ENCODE measurements at places on chromosomes 3 and 15.

GRCh38 chr3:144141496-144141895 is 169.9 kb downstream of the DIPK2A start:
- no peak for DNase-seq

- DNase-seq = no peak
Observed at GRCh38 chr3:142641504-142641903, 45.3 kb downstream of the PLS1 start.

GRCh38 chr15:78100886-78101285 is 8.5 kb downstream of the SH2D7 start:
- no peak for DNase-seq

- DNase-seq = no peak
Observed at GRCh38 chr15:95324656-95325055, 1005.8 kb upstream of the NR2F2 start.

- no peak for DNase-seq
Observed at GRCh38 chr15:69194025-69194827, 33.8 kb downstream of the GLCE start.

DNA sequence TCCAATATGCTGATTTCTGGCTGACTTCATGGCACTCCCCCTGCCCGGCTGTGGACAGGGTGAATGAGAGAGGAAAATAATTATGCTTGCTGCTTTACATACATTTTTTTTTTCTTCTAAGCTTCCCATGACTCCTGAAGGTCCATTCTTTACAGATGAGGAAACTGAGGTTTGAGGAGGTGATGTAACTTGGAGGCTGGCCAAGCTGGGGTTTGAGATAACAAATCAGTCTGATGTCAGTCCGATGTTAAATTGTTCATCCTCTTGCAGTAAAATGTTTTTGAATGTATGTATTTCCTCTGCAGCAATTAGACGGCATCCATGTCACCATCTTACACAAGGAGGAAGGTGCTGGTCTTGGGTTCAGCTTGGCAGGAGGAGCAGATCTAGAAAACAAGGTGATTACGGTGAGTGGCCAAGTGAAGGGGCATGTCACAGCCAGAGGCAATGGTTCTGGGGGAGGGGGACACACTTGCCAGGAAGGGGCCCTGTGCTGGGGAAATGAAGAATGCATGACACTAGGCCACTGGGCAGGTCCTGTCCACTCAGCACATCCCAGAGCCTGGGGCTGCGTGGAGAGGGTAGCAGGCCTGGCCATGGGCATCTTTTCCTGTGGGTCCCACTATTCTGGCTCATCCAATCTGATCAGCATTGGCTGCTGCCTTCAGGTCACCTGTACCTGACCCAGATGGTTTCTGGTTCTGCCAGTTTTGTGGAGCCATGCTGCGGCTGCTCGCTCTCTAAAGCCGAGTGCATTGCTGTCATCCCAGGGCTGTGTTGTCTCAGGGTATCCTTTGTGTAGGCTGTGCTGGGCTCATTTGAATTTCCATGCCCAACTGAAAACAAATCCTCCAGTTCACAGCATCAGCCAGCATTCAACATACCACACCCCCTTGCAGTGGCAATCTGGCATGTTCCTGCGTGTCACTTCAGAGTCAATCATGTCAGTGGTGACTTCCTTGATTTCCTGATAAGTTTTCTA is 20.4 kb downstream of the STARD5 start:
- peak; percentile 46 for DNase-seq

- no peak for DNase-seq
Observed at GRCh38 chr15:62565634-62566026, 400.5 kb upstream of the C2CD4B start.

DNA sequence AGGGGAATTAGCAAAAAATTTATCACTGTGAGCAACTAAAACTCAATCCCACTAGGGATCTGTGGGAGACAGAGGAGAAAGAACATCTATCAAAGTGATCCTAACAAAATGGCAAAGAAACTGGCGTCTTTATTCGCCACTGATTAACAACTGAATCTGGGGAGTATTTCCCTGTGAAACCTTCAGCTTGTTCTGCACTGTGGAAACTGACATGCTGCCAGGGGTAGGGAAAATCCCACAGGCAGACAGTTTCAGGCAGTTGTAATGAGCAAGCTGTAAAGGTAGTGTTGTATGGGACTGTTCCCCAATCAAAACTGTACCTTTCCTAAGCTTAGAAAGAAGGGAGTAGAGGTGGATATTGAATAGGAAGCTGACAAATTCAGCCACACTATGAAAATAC is 611.7 kb downstream of the VGLL3 start:
- no peak for DNase-seq

DNA sequence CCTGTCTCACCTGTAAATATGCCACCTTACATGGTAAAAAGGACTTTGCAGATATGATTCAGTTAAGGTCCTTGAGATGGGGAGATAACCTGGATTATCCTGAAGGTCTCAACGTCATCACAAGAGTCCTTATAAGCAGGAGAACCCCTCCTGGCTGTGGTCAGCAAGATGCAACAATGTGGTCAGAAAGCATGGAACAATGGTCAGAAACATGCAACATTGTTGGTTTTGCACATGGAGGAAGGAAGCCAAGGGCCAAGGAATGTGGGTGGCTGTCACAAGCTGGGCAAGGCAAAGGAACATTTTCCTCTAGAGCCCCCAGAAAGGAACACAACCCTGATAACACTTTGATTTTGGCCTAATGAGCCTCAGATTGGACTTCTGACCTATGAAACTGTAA is 9.4 kb upstream of the SUMF1 start:
- DNase-seq = no peak

DNA sequence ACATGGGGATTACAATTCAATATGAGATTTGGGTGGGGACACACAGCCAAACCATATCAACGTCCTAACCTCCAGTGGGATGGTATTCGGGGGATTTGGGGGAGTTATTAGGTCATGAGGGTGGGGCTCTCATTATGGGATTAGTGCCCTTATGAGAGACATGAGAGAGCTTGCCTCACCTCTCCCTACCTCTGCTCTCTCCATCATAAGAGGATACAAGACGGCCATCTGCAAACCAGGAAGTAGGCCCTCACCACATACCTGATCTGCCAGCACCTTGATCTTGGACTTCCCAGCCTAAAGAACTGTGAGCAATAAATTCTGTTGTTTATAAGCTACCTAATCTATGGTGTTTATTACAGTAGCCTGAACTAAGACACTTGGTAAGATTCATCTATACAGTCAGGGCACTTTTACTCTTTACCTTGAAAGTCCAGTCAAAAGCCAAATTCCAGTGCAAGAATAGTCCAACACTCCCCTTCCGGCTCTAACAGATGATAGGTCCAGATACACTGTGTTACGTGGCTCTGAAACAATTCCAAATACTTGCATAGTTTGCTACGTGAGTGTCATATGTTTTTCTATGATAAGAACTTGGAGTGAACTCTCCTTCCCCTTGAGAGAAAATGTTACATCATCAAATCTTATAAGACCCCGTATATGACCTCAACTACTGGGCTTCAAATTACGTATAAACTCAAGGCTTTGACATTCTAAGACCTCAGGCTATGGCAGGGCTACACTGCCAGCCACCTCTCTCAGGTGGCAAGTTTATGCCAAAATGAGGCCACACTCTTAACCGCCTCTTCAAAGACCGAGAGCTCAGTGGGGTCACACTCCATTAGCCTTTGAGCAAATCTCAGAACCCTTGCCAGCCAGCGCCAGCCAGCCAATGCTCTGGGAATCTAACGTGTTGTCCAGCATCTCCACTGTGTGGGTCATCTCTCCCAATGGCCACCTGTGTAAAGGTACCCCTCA is 129.9 kb downstream of the XXYLT1 start:
- no peak for DNase-seq

DNA sequence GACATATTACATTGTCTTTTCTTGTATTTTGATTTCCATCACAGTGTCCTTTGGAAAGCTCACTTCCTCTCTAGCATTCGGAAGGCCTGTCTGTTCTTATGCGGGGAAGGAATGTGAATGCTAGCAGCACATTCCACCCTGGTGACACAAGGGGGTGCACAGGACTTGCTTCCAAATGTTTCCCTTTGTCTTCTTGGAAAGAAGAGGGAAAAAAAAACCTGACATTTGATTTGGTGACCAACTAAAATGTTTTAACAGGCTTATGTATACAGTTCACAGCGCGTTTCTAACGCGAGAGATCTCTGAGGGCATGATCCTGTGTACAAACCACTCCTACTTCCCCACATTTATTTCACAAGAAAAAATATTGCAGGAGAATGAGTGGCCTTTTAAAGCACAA is 107.6 kb upstream of the FXR1 start:
- no peak for DNase-seq

DNA sequence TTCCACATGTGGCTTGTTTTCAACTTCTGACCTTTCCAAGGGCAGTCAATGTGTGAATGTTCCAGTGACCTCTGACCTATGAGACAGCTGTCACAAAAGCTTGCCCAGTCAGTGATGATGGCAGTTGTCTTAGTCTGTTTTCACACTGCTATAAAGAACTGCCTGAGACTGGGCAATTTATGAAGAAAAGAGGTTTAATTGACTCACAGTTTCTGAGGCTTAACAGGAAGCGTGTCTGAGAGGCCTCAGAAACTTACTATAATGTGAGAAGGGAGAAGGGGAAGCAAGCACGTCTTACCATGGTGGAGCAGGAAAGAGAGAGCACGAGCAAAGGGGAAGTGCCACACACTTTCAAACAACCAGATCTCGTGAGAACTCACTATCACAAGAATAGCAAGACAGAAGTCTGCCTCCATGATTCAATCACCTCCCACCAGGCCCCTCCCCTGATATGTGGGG is 95.6 kb downstream of the ECT2 start:
- DNase-seq = no peak

GRCh38 chr3:103337179-103337845 is 902.5 kb downstream of the ZPLD1 start:
- no peak for DNase-seq

GRCh38 chr3:120192579-120192978 is 92.4 kb downstream of the GPR156 start:
- no peak for DNase-seq

DNA sequence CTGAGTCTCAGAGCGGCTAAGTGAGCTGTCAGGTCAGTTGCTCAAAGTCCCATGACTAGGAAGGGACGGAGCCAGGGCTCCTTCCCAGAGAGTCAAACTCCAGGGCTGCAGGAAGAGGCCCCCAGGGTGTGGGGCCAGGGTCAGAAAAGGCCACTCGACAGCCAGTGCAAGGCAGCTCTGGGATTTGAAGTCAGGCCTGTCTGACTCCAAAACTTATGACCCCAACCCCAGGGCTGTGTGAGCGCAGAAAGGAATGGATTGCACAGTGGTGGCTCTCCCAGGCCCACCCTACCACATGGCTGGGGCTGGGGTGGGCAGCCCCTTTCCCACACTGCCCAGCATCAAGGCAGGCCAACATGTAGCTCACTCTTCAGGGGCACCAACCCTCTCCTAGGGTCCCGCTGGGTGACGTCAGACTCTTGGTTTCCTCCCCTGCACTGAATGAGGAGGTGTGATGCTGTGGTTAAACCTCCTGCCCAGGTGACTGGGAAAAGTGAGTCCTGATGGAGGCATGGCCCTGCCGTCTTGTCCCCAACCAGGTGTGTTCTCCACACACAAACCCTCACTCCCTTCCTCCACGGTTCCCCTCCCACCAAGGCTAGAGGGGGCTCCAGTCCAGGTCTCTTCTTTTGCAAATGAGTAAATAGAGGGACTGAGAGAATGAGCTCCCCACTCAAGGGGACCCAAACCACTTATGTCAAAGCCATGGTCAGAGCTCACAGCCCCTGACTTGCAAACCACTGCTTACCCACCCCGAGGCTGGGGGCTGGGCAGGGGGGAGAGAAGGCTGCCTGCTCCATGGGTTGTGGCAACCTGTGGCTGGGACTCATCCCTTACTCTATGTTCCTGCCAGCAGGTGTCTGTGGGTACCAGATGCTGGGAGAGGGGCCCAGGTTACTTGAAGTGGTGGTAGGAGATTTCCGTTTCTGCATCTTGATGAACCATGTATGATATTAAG is 23.8 kb upstream of the CORO2B start:
- DNase-seq = no peak

DNA sequence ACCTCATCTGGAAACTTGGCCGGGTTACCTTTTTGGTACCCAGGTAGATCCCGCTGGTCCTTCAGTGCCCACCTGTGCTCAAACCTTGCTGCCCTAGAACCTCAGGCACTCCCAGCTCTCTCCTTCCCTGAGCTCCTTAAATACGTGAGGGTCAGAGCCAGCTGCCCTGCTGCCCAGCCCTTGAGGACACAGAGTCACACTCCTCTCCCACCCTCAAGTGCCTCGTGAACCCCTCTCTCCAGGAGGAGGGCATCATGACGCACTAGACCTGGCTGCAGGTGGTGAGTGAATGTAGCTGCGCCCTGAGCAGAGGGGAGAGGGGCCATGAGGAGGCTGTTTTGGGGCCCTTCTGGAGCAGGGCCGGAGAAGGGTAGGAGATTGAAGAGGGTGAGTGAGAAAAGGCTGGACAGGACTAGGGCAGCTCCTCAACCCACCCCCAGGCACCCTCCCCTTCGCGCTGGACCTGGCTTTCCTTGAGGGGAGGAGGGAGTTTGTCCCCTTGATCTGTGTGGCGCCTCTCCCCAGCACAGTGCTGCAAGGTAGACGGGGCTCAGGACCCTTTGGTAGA is 941 bp downstream of the SLC12A8 start:
- no peak for DNase-seq

DNA sequence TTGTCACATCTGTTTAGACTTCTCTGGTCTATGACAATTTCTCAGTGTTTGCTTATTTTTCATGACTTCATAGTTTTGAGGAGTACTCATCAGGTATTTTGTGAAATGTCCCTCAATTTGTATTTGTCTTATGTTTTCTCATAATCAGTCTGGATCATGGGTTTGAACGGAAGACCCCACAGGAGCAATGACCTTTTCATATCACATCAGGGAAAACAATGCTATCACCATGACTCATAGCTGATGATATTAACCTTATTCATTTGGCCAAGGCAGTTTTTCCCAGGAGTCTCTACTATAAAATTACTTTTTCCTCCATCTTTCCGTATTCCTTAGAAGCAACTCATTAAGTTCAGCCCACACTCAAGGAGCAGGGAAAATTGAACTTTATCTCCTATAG is 32.7 kb downstream of the AADACL2 start:
- DNase-seq = no peak

GRCh38 chr3:30350011-30350410 is 256.4 kb upstream of the TGFBR2 start:
- DNase-seq = no peak

GRCh38 chr15:91271565-91272153 is 171.6 kb downstream of the SV2B start:
- DNase-seq = peak; percentile 56

GRCh38 chr3:72482589-72483321 is 365.5 kb downstream of the SHQ1 start:
- DNase-seq = peak; percentile 61

- DNase-seq = no peak
Observed at GRCh38 chr15:77497110-77497737, 76.5 kb downstream of the HMG20A start.

- DNase-seq = no peak
Observed at GRCh38 chr15:49556437-49556836, 64.2 kb downstream of the FAM227B start.

- no peak for DNase-seq
Observed at GRCh38 chr15:73391128-73391872, 22.5 kb upstream of the HCN4 start.

DNA sequence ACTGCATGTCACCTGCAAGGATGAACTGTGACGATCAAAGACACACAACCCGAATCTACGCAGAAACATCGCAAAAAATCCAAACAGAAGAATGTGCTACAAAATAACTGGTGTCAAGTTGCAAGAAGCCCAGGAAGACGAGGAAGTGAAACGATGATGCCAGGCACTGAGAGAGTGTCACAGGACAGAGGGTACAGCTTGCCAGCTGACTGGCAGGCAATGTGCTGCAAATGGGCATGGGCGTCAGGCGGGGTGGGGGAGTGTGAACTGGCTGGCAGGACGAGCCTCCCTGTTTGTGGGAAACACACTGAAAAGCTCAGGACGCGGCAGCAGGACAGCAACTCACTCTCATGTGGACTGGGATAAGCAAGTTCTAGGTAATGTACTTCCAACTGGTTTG is 28.9 kb upstream of the OCA2 start:
- DNase-seq = no peak

Data from CD4-positive, alpha-beta T cell treated with Interleukin-6 at 100 ng/mL for 8 hours (primary cell).